Foreskin keratinocyte (primary cell): ENCODE measurements at places on chromosomes 6 and 20. TPM values are rescaled to one million over a fixed set of nuclear protein-coding genes. Genes with fewer than 3 reads are reported as not detected.

The PHF10 gene
- total RNA-seq, result 19.9 and 21.6 TPM in 2 replicates

The DDO gene
- total RNA-seq, result 0.07 TPM in 1 of 2 replicates, not detected in the other

The FAM184A gene
- total RNA-seq, result 0.14 and 0.17 TPM in 2 replicates

The SOX18 gene
- not detected in 2 replicates for total RNA-seq

The NR2E1 gene
- not detected in 2 replicates for total RNA-seq

The ROMO1 gene
- total RNA-seq, result 271 and 286 TPM in 2 replicates

The HNF4A gene
- total RNA-seq, result not detected in 2 replicates

The GSTA2 gene
- not detected in 2 replicates for total RNA-seq

The CALHM4 gene
- total RNA-seq, result 0.10 and 0.18 TPM in 2 replicates

The PLCB1 gene
- 0.14 and 0.41 TPM in 2 replicates for total RNA-seq

The ANKRD66 gene
- not detected in 2 replicates for total RNA-seq

The FAM110A gene
- total RNA-seq, result 18.4 and 18.8 TPM in 2 replicates

The FLRT3 gene
- total RNA-seq, result 53.6 and 61.2 TPM in 2 replicates

The RNF144B gene
- 17.5 and 18.0 TPM in 2 replicates for total RNA-seq

The MUC21 gene
- total RNA-seq, result not detected in 2 replicates

The TGM3 gene
- total RNA-seq, result not detected in 2 replicates

The NT5E gene
- total RNA-seq, result 297 and 365 TPM in 2 replicates

The TMEM200A gene
- total RNA-seq, result 51.2 and 134 TPM in 2 replicates

The SLC17A9 gene
- total RNA-seq, result 0.25 and 0.34 TPM in 2 replicates

The TMEM151B gene
- total RNA-seq, result under 0.01 TPM in 1 of 2 replicates, not detected in the other

The PHACTR1 gene
- 1.2 and 1.9 TPM in 2 replicates for total RNA-seq

The MRPL14 gene
- total RNA-seq, result 123 and 124 TPM in 2 replicates

The PLG gene
- not detected in 2 replicates for total RNA-seq

The BEND6 gene
- 1.8 TPM in 2 replicates for total RNA-seq

The LRRC73 gene
- total RNA-seq, result 0.37 and 0.39 TPM in 2 replicates
